Uterus (tissue), 4 donors: ENCODE measurements at places on chromosomes 2 and 18. TPM values are rescaled to one million over a fixed set of nuclear protein-coding genes. Genes with fewer than 3 reads are reported as not detected.

FKBP7 gene
- total RNA-seq: 23.8 TPM

CCDC121 gene
- 7.4 TPM for total RNA-seq

- no peak for DNase-seq
These were observed 1.5 kb upstream of the OST4 start for GRCh38 chr2:27072920-27073319.

DNA sequence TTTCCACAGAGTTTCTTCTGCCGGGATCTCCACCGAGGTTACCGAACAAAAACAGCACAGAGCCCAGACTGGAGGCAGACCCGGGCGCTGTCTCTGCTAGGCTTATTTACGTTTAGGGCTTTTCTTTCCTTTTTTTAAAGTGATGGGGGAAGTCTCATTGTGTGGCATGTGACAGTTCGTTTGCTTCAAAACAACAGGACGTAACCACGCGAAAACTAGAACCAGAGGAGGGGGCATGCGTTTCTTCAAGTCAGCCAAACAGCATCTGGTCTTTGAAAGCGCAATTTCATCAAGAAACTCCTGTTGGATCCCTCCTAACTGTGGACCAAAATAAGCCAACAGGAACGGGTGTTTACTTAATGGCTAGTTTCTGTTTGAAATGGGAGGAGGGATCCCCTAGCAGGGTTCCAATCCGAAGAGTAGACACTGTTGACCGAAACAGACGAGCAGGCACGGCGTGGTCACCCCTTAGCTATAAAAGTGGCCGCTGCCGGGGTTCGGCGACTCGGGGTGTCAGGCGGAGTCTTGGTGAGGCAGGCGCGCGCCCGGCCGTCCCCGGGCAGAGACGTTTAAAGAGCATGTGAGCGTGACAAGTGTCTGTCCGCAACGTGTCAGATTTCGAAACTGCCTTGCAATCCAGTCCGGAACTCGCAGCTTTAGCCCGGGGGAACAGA, 997 bp upstream of the TGIF1 start:
- peak; percentile 77 for DNase-seq

GRCh38 chr2:157479081-157480027, 35.5 kb upstream of the CYTIP start:
- no peak for DNase-seq

DNA sequence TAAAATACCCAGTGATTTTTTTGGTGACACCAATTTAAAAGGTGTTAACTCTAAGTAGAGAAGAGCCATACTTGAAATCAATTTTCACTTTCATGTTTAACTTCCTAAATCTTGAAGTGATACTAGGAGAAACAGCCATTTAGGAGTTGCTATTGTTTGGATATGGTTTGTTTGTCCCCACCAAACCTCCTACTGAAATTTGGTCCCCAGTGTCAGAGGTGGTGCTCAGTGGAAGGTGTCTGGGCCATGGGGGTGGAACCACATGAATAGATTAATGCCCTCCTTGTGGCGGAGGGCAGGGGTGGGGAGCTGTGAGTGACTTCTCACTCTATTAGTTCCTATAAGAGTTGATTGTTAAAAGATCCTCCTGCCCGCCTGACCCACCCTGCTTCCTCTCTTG, 377.9 kb downstream of the DLGAP1 start:
- no peak for DNase-seq

DNA sequence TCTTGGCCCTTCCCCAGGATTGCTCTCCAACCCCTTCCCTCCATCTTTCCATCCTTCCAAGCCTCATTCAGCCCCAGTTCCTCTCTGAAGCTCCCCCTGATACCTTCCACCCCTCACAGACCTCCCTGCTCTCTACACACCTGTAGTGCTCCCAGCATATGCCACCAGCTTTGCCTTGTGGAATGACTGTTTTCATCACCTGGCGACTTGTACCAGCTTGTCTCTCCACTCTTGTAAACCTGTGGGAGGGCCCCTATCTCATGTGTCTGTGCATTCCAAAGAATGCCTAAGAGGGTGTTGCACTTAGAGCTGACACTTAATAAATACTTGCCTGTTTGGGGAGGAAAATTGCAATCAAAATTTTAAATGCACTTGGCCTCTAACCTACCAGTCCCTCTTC, 198.7 kb downstream of the BCL11A start:
- DNase-seq: no peak

DNA sequence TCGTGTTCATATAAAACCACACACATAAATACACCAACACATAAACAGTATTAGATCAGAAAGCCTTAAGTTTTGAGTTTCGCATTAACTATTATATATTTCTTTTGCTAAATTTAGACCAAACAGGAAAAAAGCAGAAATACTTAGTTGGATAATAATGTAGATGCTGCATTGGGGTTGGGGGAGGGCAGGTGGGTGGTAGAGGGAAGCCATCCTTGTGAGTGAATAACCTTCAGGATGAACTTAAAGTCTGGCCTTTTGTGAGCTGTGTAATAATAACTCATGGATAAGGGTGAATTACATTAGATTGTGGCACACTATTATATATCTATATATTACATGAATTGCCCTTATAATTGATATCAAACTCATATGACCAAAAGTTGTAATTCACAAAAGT, 174.7 kb downstream of the WDR7 start:
- no peak for DNase-seq

- DNase-seq: no peak
These were observed 93.3 kb downstream of the COLEC12 start for GRCh38 chr18:407191-407590.

DNA sequence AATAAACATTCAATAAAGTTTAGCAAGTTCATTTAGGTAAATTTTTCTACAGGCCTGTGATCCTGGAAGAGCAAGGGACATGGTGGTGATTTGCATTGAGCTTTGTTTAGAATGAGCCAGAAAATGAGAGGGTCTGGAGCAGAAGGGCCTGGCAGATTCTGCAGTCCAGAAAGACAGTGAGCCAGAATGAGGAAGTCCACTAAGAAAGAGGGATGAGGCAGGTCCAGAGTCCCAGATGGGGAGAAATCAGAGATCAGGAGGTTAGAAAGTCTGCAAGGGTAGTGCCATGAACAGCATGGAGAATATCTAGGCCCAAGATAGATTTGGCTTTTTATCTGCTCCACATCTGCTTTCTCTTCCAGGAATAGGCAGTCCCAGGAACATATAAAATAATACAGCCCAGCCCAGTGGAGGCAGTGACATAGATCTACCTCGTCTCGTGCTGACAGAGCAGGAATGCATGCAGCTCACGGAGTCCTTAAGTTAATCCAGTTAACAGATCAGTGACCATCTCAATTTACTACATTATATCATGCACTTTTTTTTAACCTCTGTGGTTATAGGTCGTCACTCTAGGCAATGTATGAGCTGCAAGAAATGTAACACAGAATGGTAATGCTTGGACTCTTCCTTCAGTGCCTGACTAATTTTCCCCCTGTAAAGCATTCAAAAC, 429.0 kb downstream of the SUCLG1 start:
- DNase-seq: no peak

- no peak for DNase-seq
These were observed 179.0 kb downstream of the TRABD2A start for GRCh38 chr2:84701880-84702279.

DNA sequence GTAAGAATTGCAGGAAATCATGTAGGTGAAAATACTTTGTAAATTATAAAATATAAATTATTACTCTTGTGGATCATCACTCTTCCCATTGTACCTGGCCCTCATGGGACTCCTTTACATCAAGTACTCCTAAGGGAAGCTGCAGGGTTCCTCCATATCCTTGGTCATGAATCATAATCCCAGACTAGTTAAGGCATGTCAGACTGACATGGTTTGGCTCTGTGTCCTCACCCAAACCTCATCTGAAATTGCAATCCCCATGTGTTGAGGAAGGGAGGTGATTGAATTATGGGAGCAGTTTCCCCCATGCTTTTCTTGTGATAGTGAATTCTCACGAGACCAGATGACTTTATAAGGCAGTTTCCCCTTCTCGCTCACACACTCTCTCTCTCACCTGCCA, 77.1 kb downstream of the CMPK2 start:
- DNase-seq: no peak
